ENCODE measurements at places on chromosomes 2 and 18. TPM values are rescaled to one million over a fixed set of nuclear protein-coding genes. Genes with fewer than 3 reads are reported as not detected.

DHRS9 gene
- polyA plus RNA-seq, result not detected

POTEC gene
- not detected for polyA plus RNA-seq

QPCT gene
- polyA plus RNA-seq, result 1.3 TPM

DQX1 gene
- not detected for polyA plus RNA-seq

- H3K27ac ChIP-seq, result no peak overlapping the region
- no peak for DNase-seq
- peaks cover 5% of the 10 kb centered on the region for H3K4me1 ChIP-seq
- H3K36me3 ChIP-seq, result no peaks in the 10 kb centered on the region
- no peak overlapping the region for H3K4me3 ChIP-seq
Measured at GRCh38 chr2:160657196-160657595, 163.6 kb upstream of the RBMS1 start.

GRCh38 chr2:205995260-205995659 lies 90.7 kb downstream of the INO80D start:
- peaks cover 27% of the 10 kb centered on the region for H3K36me3 ChIP-seq
- peak overlapping the region; percentile 46 for H3K27ac ChIP-seq
- no peak for DNase-seq

- H3K27me3 ChIP-seq, result no peaks in the 10 kb centered on the region
- no peaks in the 10 kb centered on the region for H3K36me3 ChIP-seq
- H3K27ac ChIP-seq, result no peak overlapping the region
- DNase-seq, result no peak
Measured at GRCh38 chr2:1617425-1618021, 126.8 kb downstream of the PXDN start.

GRCh38 chr18:39732918-39733317 lies 2167.3 kb upstream of the CELF4 start:
- no peak overlapping the region for H3K27ac ChIP-seq
- no peak for DNase-seq
- H3K4me3 ChIP-seq, result no peak overlapping the region
- H3K4me1 ChIP-seq, result no peaks in the 10 kb centered on the region
- H3K27me3 ChIP-seq, result no peaks in the 10 kb centered on the region

- H3K27me3 ChIP-seq, result no peaks in the 10 kb centered on the region
- DNase-seq, result no peak
- H3K4me3 ChIP-seq, result no peak overlapping the region
- peaks cover 26% of the 10 kb centered on the region for H3K4me1 ChIP-seq
- no peak overlapping the region for H3K27ac ChIP-seq
Measured at GRCh38 chr2:61354543-61355197, 116.2 kb downstream of the USP34 start.

DNA sequence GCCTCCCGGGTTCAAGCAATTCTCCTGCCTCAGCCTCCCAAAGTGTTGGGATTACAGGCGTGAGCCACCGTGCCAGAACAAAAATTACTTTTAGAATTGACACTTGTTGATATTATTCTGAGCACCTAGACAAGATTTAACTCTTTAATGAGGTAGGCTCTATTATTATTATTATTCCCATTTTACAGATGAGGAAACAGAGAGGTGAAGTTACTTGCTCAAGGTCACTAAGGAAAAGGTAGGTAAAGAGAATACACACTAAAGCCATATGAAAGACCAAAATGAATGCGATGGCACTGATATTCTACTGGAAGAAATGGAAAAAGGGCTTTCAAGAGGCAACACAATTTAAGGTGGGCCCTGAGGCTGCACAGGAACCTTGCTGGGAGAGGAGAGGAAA lies 73.8 kb upstream of the ZFP36L2 start:
- H3K4me1 ChIP-seq, result no peaks in the 10 kb centered on the region
- no peak overlapping the region for H3K27ac ChIP-seq
- H3K36me3 ChIP-seq, result peaks cover 7% of the 10 kb centered on the region
- DNase-seq, result no peak

Data from naive B cell (primary cell).